Endothelial cell (in vitro differentiated cells): ENCODE measurements at places on chromosomes 2 and 18. TPM values are rescaled to one million over a fixed set of nuclear protein-coding genes. Genes with fewer than 3 reads are reported as not detected.

DNA sequence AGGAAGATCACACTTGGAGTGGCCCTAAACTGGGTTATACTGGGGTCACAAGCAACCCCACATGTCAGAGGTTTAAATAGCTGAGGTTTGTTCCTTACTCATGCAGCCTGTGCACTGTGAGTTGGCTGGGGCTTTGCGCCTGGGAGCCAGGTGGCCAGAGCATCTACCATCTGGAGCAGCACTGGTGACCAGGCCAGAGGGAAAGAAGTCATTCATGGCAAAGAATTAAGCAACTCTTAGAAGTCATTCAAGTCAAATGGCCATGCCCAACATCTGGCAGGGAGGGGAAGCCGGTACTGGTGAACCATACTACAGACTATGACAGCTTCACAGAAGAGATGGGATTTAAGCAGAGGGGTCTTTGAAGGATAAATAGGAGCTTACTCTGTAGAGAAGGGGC is 90.7 kb downstream of the POLR1A start:
- no peak overlapping the region for H3K4me3 ChIP-seq
- no peak overlapping the region for H3K27ac ChIP-seq
- DNase-seq: no peak
- H3K4me1 ChIP-seq: no peaks in the 10 kb centered on the region
- H3K27me3 ChIP-seq: peaks cover 13% of the 10 kb centered on the region

DNA sequence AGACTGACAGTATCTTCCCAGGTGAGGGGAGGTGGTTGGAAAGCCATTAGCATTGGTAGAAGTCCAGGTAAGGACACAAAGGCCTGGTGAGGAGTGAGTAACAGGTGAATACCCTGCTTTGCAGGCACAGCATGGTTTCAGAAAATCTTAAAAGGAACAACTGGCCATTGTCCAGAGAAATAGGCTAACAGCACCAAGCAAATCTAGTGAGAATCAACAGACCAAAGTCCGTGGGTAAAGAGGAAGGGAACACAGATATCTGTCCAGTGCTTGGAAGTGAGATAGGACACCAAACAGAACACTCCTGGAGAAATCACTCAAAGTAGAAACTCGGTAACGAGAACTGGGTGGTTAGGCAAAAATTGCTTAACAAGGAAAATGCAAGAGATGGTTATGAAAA is 88.8 kb upstream of the RPRM start:
- H3K36me3 ChIP-seq: no peaks in the 10 kb centered on the region
- no peaks in the 10 kb centered on the region for H3K27me3 ChIP-seq
- no peak for DNase-seq
- H3K27ac ChIP-seq: no peak overlapping the region
- H3K4me3 ChIP-seq: no peak overlapping the region

DNA sequence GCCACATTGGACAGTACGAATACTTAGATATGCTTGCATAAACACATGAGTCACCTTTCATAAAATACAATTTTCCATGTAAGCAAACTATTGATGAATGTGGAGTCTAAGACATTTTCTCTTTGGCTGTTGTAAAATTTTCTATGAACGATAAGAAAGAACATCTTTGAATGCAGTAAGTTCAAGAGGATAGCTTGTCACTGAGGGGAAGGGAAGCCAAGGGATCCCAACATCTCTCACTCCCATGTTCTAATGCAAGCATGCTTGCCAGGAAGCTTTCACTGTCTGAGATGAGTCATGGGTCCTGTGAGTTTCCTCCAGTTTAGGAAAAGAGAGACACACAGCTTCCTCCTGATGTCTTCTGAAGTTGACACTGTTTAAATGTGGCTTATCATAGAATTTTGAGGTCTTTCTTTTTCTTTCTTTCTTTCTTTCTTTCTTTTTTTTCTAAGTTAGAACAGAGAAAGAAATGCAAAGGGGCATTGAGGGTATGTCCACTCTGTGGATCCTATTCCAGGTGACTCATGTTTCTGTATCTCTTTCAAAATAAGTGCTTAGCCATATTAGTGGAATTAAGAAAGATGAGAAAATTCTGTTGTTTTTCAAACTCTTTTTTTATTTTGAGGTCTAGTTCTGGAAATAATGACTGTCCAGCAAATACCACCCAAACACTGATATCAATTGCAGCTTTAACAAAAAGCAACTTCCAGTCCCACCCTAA is 146.6 kb downstream of the RDH14 start:
- H3K4me1 ChIP-seq: peaks cover 4% of the 10 kb centered on the region
- no peak for DNase-seq
- no peak overlapping the region for H3K4me3 ChIP-seq
- H3K27ac ChIP-seq: no peak overlapping the region
- H3K36me3 ChIP-seq: no peaks in the 10 kb centered on the region

DNA sequence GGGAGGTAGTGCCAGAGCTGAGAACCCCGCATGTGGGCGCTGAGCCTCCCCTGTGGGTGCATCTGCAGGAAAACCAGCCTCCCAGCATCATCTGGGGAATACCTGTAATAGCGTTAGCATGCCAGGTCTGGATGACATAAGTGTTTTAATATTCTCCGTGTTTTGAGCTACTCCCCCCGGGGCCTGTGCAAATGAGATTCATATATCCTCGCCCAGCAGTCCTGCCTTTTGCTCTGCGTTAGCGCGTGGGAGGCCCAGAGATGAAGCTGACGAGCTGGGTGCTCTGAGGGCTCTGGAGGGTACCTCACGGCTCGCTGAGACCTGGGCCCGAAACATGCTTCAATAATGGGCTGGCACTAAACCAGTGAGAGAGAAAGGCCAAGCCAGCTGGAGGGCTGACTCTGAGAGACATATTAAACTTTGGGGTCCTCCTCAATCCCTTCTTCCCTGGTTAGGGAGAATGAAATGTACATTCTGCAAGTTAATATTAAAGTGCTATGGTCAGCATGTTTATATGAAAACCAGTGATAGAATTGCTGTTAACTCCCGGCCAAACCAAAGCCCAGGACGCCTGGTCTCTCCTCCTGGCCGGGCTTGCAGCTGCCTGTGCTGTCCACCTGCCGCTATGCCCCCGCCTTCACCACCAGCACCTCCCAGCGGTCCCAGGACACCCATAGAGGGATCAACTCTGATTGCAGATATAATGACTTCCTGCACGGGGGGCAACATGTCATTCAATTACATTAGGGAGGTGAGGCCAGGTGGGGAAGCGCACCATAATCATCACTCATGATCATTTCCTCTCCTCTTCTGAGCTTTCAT is 77.0 kb downstream of the EDAR start:
- no peaks in the 10 kb centered on the region for H3K36me3 ChIP-seq
- no peak for DNase-seq
- H3K4me1 ChIP-seq: no peaks in the 10 kb centered on the region
- no peak overlapping the region for H3K27ac ChIP-seq

- peaks cover 4% of the 10 kb centered on the region for H3K4me1 ChIP-seq
- no peak overlapping the region for H3K4me3 ChIP-seq
- H3K27me3 ChIP-seq: peaks cover 7% of the 10 kb centered on the region
Observed at GRCh38 chr18:75154259-75154658, 54.7 kb downstream of the PTGR3 start.

- no peak for DNase-seq
- H3K4me3 ChIP-seq: no peak overlapping the region
- no peaks in the 10 kb centered on the region for H3K27me3 ChIP-seq
- H3K4me1 ChIP-seq: no peaks in the 10 kb centered on the region
- H3K36me3 ChIP-seq: no peaks in the 10 kb centered on the region
- no peak overlapping the region for H3K27ac ChIP-seq
Observed at GRCh38 chr2:12284487-12284886, 432.2 kb upstream of the TRIB2 start.

DNA sequence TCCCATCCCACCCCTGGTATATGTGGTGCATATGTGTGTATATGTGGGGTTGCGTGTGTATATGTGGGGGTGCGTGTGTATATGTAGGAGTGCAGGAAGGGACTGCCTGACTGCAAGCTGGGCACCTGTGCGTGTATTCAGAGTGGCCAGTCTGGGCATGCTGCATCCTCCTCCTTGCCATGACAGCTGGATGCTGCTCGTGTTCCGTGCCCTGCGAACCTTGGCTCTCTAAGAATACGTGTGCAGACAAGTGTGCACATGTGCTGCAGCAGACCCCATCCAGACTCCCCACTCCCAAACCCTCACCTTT is 222.1 kb downstream of the CELF4 start:
- H3K4me1 ChIP-seq: peaks cover 4% of the 10 kb centered on the region
- H3K27ac ChIP-seq: no peak overlapping the region
- H3K27me3 ChIP-seq: peaks cover 7% of the 10 kb centered on the region
- H3K4me3 ChIP-seq: no peak overlapping the region
- no peak for DNase-seq

DNA sequence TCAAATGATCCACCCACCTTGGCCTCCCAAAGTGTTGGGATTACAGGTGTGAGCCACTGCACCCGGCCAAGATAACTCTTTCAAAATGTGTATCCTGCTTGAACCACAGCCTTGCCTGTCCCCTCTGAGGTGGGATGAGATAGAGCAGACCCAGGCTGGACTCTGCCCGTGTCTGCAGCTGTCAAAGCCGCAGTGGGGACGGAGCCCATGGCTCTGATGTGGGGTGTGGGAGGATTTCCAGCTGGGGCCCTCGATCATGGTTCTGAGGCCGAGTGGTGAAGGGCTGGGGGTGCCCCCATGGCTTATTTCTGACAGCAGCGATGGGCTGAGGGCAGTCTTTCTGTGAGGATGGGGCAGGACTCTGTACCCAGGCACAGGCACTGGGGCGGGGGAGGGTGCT is 104.5 kb downstream of the DGKD start:
- H3K27ac ChIP-seq: no peak overlapping the region
- H3K36me3 ChIP-seq: peaks cover 23% of the 10 kb centered on the region
- H3K4me1 ChIP-seq: no peaks in the 10 kb centered on the region
- no peak overlapping the region for H3K4me3 ChIP-seq

- H3K4me1 ChIP-seq: peaks cover 4% of the 10 kb centered on the region
- no peak for DNase-seq
- H3K36me3 ChIP-seq: no peaks in the 10 kb centered on the region
- H3K27ac ChIP-seq: no peak overlapping the region
- H3K27me3 ChIP-seq: no peaks in the 10 kb centered on the region
Observed at GRCh38 chr2:40165509-40165844, 286.4 kb downstream of the SLC8A1 start.

GRCh38 chr2:134636714-134637113 is 82.1 kb downstream of the TMEM163 start:
- DNase-seq: no peak
- H3K27ac ChIP-seq: no peak overlapping the region
- no peak overlapping the region for H3K4me3 ChIP-seq
- peaks cover 4% of the 10 kb centered on the region for H3K36me3 ChIP-seq
- peaks cover 38% of the 10 kb centered on the region for H3K4me1 ChIP-seq

DNA sequence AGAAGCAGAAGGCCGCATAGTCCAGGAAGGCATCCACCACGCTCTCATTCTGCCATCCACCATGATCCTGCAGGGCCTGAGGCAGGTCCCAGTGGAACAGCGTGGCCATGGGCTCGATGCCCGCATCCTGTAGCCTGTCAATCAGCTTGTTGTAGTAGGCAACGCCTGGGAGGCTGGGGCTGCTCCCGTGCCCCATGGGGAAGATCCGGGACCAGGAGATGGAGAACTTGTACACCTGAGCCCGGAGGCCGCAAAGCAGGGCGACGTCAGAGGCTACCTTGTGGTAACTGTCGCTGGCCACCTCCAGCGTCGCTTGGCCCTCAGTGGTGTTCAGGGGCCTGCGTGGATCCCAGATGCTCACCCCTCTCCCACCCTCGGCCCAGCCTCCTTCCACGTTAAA is 19.5 kb downstream of the LCT start:
- peaks cover 3% of the 10 kb centered on the region for H3K27me3 ChIP-seq
- H3K4me3 ChIP-seq: no peak overlapping the region
- no peak overlapping the region for H3K27ac ChIP-seq
- no peak for DNase-seq
- peaks cover 4% of the 10 kb centered on the region for H3K36me3 ChIP-seq

GRCh38 chr18:34767601-34768027 is 57.5 kb downstream of the DTNA start:
- H3K36me3 ChIP-seq: no peaks in the 10 kb centered on the region
- peaks cover 29% of the 10 kb centered on the region for H3K4me1 ChIP-seq
- peaks cover 2% of the 10 kb centered on the region for H3K27me3 ChIP-seq
- peak overlapping the region; percentile 96 for H3K27ac ChIP-seq
- no peak overlapping the region for H3K4me3 ChIP-seq
- DNase-seq: no peak

- peaks cover 6% of the 10 kb centered on the region for H3K36me3 ChIP-seq
- no peaks in the 10 kb centered on the region for H3K27me3 ChIP-seq
- H3K27ac ChIP-seq: no peak overlapping the region
- H3K4me1 ChIP-seq: peaks cover 13% of the 10 kb centered on the region
- H3K4me3 ChIP-seq: no peak overlapping the region
Observed at GRCh38 chr2:46717344-46718121, 198.1 kb downstream of the MCFD2 start.

DNA sequence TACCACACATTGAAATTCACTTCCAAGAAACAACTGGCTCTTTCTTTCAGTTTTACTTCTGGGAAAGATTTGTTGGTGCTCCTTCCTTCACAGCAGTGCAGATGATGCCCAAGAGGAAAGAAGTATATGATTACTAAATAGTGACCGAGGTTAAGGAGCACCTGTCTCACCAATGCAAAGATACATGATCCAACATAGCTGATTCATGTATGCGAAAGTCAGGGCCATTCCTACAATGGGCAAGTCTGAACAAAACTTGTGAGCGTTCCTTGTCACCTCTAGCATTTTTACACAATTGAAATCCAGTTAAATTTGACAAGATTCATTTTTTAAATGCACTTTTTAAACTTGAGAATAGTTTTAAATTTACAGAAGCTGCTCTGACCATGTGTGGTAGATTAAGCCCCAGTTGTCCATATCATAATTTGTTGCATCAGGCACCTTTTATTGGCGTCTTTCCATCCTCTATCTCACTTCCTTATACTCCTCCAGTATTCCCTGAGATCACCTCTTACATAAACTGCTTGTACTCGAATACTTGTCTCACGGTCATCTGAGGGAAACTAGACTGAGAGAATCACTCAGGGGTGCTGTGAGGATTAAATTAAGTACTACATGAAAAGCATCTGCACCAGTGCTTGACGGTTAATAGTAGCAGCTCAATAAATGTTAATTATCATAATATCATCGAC is 438.8 kb upstream of the CDH20 start:
- DNase-seq: no peak
- no peaks in the 10 kb centered on the region for H3K36me3 ChIP-seq
- H3K4me3 ChIP-seq: no peak overlapping the region
- no peak overlapping the region for H3K27ac ChIP-seq
- no peaks in the 10 kb centered on the region for H3K27me3 ChIP-seq

- no peak for DNase-seq
- no peaks in the 10 kb centered on the region for H3K36me3 ChIP-seq
- peak overlapping the region; percentile 30 for H3K27ac ChIP-seq
- H3K27me3 ChIP-seq: peaks cover 5% of the 10 kb centered on the region
- H3K4me3 ChIP-seq: no peak overlapping the region
Observed at GRCh38 chr2:234425639-234426603, 71.0 kb downstream of the ARL4C start.

GRCh38 chr2:227677928-227678327 is 11.3 kb downstream of the SCYGR5 start:
- no peak overlapping the region for H3K27ac ChIP-seq
- no peak for DNase-seq
- no peaks in the 10 kb centered on the region for H3K4me1 ChIP-seq
- H3K36me3 ChIP-seq: no peaks in the 10 kb centered on the region

ATP9B gene
- 37.3 TPM for total RNA-seq

RHBDD1 gene
- total RNA-seq: 21.9 TPM

HES6 gene
- total RNA-seq: 5.0 TPM

NT5C1B gene
- total RNA-seq: not detected

CEP192 gene
- 23.2 TPM for total RNA-seq

GKN2 gene
- total RNA-seq: 0.36 TPM

SERPINB5 gene
- total RNA-seq: not detected
